ENCODE measurements at places on chromosomes 4 and X.
A peak's percentile ranks its signal among the peaks of the same experiment; 100 is the strongest.

GRCh38 chrX:40933706-40934425, 151.4 kb upstream of the USP9X start:
- DNase-seq = no peak

GRCh38 chrX:21741869-21742701, 15.8 kb downstream of the SMPX start:
- no peak for DNase-seq

DNA sequence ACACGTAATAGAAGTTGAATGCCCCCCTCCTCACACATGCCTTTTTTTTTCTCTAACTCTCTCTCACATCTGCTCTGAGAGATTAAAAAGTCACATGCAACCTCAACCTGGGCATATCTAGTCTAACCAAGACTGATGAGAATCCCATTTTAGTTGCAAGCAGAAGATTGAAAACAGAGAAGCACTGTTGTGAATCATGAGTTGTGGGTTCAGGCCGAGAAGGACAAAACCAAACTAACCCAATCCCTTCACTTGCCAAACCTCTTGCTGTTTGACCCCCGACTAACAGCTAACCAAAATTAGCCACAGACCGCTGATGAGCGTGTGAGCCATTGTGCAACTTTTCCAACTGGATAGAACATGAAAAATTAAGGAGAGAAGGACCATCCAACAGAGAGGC, 31.8 kb downstream of the CXCL1 start:
- DNase-seq = no peak

DNA sequence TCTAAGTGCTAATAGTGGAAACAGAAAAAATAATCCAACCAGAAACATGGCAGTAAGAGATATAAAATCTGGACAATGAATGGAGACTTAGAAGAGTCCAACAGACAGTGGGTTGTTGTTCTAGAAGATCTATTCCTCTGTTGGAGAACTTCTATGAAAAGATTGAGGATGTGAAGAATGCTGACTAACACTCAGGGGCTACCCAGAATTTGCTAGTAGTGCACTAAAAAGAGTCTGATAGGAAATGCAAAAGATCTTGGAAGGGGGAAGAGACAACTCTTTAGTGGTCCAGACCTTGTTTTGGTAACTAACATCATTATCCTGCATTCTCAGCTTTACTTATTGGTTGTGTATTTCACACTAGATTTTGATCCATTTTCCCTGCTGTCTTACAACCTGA, 77.9 kb downstream of the SMARCA1 start:
- no peak for DNase-seq

- DNase-seq = no peak
Measured at GRCh38 chr4:24105327-24106038, 215.6 kb upstream of the PPARGC1A start.

DNA sequence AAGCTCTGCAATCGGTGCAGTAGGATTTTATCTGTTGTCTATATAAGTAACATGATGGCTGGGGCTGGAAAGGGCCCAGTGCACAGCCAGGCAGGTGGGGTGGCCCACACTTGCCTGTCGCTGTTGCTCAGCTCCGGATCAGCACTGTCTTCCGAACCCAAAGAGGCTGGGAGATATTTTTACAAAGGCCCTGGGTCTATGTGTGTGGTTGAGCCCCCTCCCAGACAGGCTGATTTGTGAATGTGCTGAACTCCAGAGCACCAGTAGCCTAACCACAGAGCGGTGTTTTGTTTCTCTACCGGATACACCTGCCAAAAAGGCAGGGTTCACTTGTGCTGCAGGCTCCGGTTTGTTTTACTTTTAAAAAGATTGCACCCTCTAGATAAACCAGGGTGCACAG, 33.5 kb upstream of the CHRNA9 start:
- no peak for DNase-seq

GRCh38 chr4:109134921-109135320, 167.5 kb downstream of the COL25A1 start:
- no peak for DNase-seq

- no peak for DNase-seq
Measured at GRCh38 chrX:39514801-39515200, 583.0 kb downstream of the BCOR start.

GRCh38 chr4:117224256-117224655, 138.9 kb upstream of the TRAM1L1 start:
- DNase-seq = no peak

- no peak for DNase-seq
Measured at GRCh38 chrX:97907791-97908190, 1024.1 kb downstream of the RPA4 start.

DNA sequence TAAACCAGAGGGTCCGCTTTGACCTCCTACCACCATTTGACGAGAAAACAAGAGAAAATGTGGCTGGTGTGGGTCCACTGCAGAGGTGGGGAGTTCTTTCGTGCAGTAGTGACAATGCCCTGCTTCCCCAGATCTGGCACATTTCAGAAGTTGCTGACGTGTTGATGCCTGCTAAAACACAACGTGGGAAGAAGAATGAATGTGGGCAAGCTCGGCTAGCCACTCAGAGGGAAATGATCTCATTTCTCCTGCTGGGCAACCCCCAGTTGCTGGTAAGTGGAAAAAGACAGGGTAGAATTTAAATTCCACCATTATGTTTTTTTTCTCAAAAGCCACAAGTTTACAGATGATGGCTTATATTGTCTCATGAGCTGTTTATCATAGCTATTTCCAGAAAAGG, 77.9 kb downstream of the LUZP4 start:
- no peak for DNase-seq

GRCh38 chrX:18890724-18891547, 93.0 kb downstream of the PHKA2 start:
- no peak for DNase-seq

DNA sequence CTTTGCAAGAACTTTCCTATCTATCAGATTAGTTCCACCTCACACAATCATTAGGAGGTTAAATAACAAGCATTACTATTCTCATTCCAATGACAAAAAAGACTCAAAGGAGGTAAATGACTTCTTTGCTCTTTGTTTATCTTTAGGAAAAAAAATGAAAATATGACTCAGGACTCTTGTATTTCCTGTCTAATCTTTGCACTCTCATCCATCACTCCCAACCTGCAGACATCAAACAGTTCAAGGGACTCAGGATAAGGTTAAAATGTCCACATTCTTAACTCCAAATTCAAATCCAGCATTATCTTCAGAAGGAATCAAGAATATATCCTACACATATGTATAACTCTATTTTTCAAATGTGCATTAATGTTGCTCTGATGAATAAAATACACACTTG, 139.6 kb downstream of the UNC5C start:
- DNase-seq = no peak

GRCh38 chr4:6506616-6507140, 34.3 kb upstream of the PPP2R2C start:
- no peak for DNase-seq

GRCh38 chrX:14209034-14209433, 179.3 kb upstream of the GEMIN8 start:
- no peak for DNase-seq

DNA sequence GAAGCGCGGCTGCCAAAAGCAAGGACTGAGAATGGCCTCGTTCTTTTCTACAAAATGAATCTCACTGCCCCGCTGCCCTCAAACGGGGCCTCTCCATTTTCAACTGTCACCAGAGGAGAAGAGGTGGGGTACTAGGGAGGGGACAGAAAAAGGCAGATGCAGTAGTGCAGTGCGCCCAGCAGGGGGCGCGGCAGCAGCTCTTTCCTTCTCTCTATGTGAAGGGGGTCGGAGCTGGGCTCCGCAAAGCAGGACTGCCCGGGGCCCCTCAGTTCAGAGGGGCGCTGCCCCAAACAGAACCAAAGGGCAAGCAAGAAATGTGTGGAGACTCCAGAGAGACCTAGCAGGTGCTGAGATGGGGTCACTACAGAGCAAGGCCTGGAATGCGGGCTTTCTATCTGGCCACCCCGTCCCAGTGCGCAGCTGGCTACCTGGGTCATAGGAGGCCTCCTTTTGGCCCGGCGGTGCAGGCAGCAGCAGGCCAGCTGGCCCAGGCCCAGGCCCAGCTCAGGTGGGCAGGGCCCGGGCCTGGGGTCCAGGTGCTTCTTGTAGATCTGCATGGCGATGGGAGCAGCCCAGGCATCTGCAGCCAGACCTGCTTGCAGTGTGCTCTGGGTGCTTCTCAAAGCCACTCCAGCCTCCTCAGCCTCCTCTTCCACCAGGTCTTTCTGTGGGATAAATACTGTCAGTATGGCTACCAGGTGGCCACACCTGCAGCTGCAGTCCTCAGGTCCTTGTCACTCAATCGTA, 5.9 kb downstream of the IRAK1 start:
- no peak for DNase-seq

DNA sequence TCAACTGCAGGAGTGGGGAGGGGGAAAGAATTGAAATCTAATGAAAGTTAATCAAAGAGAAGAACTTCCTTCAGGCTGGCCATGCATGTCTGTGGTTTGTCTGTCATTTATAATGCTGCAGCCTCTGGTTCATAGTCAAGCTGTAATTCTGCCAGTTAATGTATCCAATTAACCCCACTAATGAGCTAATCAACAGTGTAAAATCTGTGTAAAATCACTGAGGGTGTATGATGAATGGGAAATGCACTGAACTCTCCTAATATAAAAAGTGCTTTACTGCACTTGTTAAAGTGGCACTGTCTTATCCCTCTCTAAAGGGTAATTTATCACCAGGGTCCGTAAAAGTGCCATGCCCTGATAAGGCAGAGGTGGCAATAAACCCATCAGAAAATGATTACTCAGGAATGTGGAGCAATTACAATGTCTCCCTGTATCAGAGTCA, 798.1 kb downstream of the PDHA2 start:
- DNase-seq = no peak

- no peak for DNase-seq
Measured at GRCh38 chr4:183154701-183155391, 55.8 kb downstream of the WWC2 start.

- no peak for DNase-seq
Measured at GRCh38 chrX:38989076-38989475, 187.8 kb downstream of the MID1IP1 start.

GRCh38 chrX:154967603-154968002, 54.9 kb downstream of the F8 start:
- DNase-seq = no peak

DNA sequence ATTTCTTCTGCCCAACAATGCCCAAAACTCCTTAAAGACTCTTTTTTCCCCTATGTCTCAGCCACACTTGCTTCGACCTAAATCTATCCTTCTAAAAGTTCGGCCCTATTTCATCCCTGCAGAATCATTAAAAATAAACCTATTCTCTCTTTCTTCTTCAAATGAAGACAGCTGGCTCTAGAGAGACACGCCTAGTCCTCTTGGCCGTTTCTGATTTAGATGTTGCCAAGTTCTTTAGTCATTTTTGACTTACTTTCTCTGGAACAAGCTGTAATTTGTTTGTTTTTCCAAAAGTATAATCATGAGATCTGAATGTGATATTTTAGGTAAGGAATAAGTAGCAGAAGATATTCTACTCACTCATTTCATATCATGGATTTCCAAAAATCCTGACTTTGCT, 211.6 kb downstream of the CENPC start:
- DNase-seq = no peak

- no peak for DNase-seq
Measured at GRCh38 chr4:42410446-42410845, 13.2 kb downstream of the SHISA3 start.

DNA sequence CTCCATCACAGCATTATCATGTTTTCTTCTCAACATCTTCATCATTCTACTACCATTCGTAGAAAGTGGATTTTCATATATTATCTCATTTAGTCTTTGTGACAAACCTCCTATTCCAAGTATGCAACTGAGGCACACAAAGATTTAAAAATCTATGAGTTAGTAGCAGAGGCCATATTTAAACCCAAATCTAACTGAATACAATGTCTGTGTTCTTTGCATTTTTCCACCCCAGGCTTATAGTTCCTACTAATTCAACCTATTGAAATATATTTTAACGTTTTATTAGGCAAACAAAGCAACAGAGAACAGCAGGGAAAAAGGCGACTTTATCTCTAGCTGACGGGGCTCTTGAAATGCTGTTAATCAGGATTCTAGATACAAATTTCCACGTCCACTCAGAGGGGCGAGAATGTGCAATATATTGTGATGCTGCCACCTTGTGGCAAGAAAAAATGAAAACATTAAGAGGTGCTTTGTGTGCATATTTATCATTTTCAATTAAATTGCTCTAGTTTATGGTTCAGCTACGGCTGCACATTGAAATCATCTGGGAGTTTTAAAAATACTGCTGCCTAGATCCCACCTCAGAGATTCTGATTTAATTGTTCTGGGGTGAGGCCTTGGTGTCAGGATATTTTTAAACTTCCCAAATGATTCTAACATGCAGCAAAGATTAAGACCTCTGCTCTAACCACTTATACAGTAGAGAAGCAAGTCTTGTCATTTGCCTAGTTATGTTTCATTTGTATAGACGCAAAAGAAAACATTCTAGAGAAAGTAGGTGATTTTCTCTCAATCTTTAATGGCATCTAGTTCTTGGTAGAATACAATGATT, 315.9 kb downstream of the MAPK10 start:
- DNase-seq = peak; percentile 51

GRCh38 chr4:10135260-10135659, 18.7 kb upstream of the WDR1 start:
- DNase-seq = no peak

- DNase-seq = no peak
Measured at GRCh38 chrX:11509786-11510185, 155.9 kb downstream of the ARHGAP6 start.

DNA sequence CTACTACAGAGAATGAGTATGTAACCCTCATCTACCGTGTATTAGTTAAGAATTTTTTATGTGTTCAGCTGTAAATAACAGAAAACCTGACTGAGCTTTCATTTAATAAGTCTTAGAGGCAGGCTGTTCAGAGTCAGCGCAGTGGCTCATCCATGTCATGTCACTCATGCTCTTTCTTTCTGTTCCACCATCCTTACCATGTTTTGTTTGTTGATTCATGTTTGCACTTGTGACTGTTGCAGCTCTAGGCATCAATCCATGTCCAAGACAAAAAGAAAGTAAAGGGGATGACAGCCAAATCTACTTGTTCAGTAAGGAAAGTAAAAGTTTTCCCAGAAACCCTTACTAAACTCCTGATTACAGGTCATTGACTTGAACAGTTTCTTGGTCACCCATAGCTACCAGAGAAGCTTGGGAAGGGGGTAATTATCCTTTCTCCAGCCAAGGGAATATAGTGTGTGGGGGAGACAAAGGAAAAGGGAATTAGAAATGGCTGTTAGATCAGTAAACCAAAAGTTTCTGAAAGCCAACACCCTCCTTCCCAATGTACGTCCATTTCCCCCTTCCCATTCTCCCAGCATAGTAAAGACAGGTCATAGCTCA, 9.0 kb downstream of the ART3 start:
- no peak for DNase-seq

DNA sequence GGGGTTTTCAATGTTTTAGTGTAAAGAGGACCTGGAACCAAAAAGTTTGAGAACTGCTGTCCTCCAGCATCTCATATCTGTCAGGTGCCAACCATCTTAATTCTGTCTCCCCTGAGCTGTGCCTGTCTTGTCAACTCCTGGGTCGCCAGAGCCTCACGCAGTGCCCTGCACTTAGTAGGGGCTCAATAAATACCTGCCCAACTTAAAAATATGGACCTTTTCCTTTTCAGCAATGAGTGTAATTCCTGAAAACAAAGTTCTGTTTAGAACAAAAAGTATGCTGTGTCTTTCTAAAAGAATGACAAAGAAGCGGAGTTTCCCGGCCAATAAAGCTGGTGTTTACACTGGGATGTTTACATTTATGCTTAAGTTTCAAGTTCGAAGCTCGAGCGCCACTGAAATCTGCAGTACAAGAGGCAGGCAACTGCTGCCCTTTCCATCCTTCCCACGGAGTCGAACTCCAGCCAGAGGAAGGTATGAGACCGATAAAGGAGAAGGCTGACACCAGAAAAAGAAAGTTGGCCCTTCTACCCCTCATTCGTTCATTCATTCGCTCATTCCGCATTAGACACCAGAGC, 1.1 kb upstream of the HTATSF1 start:
- DNase-seq = no peak

- DNase-seq = no peak
Measured at GRCh38 chr4:7255996-7256395, 63.7 kb downstream of the SORCS2 start.

All from NCI-H2029 (cell line).